ENCODE measurements at places on chromosomes 1 and 21.

- DNase-seq, result no peak
Measured at GRCh38 chr21:39714331-39714730, 30.7 kb upstream of the IGSF5 start.

- no peak for DNase-seq
Measured at GRCh38 chr1:227323967-227324268, 5.6 kb upstream of the CDC42BPA start.

- DNase-seq, result no peak
Measured at GRCh38 chr1:82245345-82246014, 444.7 kb downstream of the ADGRL2 start.

GRCh38 chr1:41609166-41609883 lies 124.8 kb upstream of the EDN2 start:
- DNase-seq, result no peak

GRCh38 chr1:178294654-178295053 lies 200.8 kb downstream of the RASAL2 start:
- DNase-seq, result no peak

DNA sequence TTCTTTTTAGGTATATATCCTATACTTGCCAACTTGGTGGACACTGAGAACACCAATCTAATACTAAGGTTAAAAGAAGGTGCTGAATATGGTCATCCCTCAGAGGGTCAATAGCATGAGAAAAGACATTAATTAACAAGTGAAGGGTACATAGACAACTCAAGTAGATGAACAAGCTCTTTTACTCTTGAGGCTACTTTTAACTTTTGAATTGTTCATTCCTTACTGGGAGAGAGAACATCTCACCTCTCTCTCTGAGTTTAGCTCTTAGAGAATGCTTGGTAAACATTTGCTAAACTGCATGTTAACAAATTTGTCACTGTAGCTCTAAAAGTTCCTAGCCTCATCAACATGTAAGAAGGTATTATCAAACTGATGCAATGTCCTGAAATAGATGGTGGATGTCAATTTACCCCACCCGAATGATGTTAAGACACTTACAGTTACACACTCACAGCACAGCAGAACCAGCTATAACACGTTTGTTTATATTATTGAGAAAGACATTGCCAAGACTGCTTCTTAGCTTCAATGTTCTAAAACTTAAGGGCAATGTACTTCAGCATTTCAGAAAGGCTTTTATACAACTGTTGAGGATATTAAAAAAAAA lies 35.9 kb downstream of the HEATR1 start:
- DNase-seq, result no peak

- DNase-seq, result no peak
Measured at GRCh38 chr1:93659822-93660503, 21.7 kb downstream of the BCAR3 start.

DNA sequence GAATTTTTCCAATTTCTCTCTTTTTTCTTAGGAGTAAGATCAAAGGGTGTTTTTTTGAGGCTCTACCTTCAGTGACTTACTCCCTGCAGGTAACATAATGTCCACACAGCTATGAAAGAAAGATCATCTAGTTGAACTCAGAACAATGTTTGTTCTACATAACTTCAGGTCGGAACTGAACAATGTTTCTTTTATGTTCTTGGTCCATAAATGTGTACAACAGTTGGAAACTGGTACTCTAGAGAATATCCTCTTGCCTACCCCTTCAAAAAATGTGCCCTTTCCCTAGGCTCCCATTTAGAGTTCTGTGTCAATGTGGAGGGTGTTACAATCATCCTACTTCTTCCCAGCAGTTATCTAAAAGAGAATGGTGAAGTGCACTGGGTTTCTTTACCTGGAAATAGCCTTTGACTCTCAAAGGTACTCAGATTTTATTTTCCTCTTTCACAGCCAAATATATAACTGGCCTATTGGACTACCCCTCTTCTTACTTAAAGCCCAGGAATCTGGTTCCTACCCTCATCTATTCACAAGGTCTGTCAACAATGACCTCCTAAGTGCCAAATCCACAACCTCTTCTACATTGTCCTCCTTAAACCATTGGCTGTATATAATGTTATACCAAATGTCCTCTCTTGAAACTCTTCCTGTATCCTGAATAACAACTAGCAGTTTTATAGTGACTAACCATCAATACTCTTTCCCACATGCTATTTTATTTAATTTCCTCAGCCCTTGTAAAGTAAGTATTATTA lies 42.3 kb downstream of the CD58 start:
- no peak for DNase-seq

- DNase-seq, result no peak
Measured at GRCh38 chr1:165543532-165544438, at the start of gene LRRC52. Gene LRRC52, plus strand, starts transcription at chr1:165544000. Its CDS starts 297 bp downstream, at chr1:165544297.

GRCh38 chr1:210684466-210685294 lies 356.0 kb downstream of the HHAT start:
- DNase-seq, result no peak

DNA sequence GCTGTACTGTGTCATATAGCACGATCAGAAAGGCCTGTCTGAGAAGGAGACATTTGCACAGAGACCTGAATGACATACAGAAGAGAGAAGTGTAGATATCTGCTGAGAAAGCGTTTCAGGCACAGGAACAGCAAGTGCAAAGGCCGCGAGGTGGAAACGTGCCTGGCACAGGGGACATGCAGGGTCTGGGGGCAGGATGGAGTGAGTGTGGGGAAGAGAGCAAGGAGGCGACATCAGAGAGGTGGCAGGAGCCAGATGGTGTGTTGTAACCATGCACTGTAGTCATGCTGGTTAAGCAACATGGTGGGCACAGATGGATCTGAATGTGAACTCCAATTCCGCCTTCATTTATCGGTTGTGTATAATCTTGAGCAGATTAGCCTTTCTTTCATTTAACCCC lies 13.0 kb downstream of the KRTCAP2 start:
- no peak for DNase-seq

DNA sequence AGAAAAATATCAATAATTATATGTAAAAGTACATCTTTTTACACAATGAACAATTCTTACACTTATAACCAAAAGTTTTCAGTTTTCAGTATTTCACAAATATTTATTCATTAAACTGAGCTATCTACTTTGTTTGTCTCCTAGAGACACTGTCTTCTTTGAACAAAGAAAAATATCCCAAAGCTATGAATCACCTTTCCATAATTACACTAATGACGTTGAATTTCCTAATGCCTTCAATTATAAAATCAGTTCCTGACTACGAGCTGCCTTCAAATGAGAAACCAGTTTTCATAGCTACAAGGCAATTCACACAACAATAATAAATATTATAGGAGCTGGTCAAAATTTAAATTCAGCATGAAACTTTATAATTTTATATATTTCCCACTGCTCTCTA lies 201.8 kb upstream of the BRINP3 start:
- DNase-seq, result no peak

DNA sequence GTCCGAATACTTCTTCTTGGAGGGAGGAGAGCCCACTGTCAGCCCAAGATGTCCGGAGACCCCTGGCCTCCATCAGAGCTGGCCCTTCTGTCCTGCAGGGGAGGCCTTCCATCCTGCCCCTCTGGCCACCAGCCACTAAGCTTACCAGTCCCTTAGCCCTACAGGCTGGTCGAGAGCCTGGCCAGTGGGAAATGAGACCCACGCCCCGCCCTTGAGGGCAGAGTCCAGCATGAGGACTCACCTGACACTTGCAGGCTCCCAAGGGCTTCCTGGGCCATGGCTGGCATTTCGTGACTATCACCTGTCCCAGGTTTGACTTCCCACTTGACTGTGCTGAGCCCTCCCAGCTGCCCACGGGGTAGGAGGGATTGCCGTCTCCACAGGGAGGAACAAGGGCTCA lies 361.8 kb upstream of the VAMP3 start:
- DNase-seq, result no peak

GRCh38 chr1:48038270-48038767 lies 41.1 kb upstream of the TRABD2B start:
- no peak for DNase-seq

DNA sequence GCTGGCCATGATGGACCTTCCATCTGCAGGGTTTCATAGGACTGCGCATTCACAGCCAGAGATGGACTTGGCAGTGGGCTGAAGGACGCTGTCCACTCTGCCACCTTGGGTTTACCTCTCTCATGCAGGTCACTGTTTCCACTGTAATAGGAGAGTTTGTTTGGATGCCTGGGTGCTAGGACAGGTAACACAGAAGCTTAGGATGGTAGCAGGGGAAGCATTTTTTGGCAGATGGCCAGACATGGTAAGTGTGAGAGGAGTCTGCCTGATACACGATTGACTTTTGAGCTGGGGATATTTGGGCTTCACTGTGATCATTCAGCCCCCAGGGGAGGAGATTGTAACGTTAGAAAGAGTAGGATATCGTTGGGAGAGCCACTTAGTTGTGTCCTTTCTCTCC lies 11.8 kb downstream of the PSEN2 start:
- no peak for DNase-seq

- no peak for DNase-seq
Measured at GRCh38 chr1:22915816-22916470, 56.7 kb downstream of the LACTBL1 start.

DNA sequence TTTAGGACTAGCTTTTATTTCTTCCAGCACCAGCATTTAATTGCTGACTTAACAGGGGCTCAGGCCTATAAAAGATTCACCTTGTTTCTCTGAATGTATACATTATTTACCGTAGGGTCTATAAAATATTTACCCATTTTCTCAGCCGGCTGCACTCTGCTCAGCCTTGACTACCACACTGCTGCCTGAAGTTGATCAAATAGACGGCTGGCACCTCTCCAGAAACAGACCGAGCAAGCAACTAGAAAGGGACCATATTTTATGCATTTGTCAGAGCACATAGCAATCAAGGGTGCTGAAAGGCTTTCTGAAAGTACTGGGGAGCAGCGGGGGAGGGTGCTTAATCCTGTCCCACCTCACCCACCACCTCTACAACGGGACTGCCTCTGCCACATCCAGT lies 64.7 kb upstream of the FGGY start:
- no peak for DNase-seq

DNA sequence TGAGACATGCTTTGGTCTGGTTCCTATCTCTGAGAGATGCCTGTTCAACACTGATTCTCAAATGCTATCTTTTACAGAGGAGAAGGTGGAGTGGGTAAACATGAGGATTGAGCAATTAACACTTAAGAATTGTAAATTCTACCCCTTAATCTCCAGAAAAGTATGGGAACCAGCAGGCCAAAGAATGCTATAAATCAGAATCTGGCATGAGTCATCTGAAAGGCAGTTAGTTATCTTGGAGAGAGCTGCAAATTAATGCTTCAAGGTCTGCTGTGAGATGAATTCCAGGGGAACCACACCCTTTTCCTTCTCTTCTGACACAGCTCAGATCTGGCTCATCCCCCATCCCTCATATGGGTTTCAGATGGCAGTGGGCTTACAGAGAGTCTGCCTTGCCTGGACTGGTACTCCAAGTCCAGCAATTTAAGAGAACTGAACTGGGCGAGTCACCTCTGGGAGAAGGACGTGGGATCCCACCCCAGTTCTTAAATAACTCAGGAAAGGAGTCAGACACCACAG lies 5.2 kb downstream of the S100A10 start:
- DNase-seq, result no peak

GRCh38 chr1:183372586-183373230 lies 45.5 kb downstream of the NMNAT2 start:
- no peak for DNase-seq

GRCh38 chr1:240111558-240111957 lies 19.9 kb downstream of the FMN2 start:
- DNase-seq, result no peak

DNA sequence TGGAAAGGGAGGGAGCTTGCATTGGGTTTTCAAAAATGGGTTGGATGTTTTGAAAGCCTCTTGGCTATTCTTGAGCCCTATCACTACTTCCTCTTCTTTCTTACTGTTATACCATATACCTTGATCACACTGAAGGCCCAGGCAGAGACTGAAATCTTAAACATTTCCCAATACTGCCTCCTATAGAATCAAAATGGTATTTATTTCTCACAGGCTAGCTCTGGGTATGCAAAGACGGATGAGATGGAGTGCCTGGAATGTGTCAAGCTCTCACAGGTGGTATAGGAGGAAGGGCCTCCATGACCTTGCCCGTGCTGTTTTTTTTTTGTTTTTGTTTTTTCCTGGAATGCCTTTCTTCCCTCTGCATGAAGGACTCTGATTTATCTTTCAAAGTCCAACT lies 268.4 kb upstream of the USP24 start:
- no peak for DNase-seq

GRCh38 chr1:233907151-233907550 lies 2.7 kb downstream of the SLC35F3 start:
- no peak for DNase-seq

GRCh38 chr1:87190402-87190801 lies 138.3 kb upstream of the LMO4 start:
- no peak for DNase-seq

DNA sequence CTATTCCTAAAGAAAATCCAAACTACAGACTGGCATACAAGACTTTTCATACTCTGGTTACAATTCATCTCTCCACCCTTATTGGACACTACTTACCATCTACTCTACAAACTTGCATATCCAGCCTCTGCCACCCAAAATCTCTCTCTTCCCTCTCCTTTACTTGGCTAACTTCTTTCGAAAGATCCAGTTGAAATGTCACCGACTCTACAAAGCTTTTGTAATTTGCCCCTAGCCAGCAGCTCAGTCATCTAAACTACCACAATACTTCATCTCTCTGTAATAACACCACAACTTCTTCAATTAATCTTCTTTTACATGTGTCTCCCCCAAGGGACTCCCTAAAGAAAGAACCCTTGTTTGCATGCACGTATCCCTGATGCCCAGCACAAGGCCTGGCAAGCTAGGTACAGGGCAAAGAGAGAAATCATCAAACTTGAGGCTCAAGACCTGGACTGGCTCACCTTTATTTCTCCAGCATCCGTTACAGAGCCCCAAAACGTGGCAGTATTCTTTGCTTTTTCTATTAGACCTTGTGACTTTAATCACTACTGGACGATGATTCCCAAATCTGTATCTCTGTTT lies 2.7 kb downstream of the ZBTB21 start:
- no peak for DNase-seq

GRCh38 chr1:116874733-116875249 lies 34.9 kb upstream of the PTGFRN start:
- DNase-seq, result no peak

DNA sequence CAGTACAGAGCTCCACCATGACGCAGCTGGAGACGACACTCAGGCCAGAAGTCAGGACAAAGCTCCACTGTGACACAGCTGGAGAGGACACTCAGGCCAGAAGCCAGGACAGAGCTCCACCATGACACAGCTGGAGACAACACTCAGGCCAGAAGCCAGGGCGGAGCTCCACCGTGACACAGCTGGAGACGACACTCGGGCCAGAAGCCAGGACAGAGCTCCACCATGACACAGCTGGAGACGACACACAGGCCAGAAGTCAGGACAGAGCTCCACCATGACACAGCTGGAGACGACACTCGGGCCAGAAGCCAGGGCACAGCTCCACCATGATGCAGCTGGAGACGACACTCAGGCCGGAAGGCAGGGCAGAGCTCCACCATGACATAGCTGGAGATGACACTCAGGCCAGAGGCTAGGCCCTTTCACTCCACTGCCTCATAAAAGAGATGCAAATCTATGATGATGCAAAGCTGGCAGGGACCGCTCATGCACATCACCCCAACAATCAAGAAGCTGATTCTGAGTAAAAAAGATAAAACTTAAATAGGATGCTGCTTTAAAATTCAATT lies 13.6 kb upstream of the OR2B11 start:
- DNase-seq, result no peak

GRCh38 chr1:12152113-12152891 lies 14.5 kb upstream of the TNFRSF1B start:
- no peak for DNase-seq

GRCh38 chr1:86183810-86184209 lies 27.2 kb upstream of the COL24A1 start:
- no peak for DNase-seq
